Stimulated activated CD4-positive, alpha-beta T cell treated with anti-CD3 and anti-CD28 coated beads, Interleukin-12 subunit alpha, Interleukin-12 subunit beta, amount 100 ng/mL, for 24 hours (primary cell): ENCODE measurements at places on chromosomes 2 and 18.

DNA sequence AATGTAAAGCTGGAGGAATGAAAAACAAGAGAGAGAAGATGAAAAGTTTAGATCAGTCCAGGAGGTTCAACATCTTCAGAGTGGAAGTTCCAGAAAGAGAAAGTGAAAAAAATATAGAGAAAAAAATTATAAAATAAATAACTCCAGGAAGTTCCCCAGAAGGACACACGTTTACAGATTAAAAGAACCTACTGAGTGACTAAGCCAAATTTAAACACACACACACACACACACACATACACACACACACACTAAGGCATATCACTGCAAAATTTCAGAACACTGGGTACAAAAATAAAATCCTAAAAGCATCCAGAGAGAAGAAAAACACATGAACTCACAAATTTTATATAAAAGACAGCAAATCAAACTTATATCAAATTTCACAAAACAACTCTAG, 85.9 kb upstream of the PMAIP1 start:
- no peak for DNase-seq

DNA sequence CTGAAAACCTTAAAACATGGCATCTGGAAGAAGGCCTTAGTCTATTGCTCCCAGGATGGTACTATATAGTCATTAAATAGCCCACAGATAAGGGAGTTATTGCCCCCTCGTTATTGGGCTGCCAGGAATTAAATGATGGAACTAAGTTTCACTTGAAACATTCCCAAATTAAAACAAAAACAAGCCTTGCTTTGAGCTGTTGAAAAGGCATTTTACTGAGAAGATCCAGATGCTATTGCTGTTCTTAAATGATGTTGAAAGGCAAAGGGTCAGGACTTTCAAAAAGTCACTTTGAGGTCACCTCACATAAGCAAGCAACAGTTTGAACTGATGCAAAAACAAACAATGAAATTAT, 2.0 kb upstream of the AMMECR1L start:
- no peak for DNase-seq

DNA sequence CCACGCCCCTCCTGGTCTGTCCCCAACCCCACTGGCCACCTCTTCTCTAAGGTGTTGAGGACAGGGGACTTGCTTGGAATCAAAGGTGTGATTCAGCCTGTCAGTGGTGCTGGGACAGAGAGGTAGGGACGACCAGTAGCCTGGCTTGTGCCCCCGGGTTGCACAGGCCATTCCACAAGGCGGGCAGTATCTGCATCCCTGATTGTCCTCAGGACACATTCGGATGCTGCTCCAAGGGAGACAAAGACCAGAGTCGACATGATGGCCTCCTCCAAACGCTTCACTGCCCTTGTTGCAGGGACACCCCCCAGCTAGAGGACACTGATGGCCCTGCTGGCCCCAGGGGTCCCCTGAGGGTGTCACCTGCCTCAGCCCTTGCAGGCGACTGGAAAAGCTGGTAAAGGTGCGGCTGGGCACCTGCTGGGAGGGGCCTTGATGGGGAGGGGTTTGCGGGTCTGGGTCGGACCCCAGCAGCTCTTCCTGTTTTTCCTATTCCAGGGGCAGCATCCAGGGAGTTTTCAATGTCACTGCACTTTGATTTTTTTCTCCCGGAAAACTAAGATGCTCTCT, 98.0 kb downstream of the PTGR3 start:
- DNase-seq, result no peak

DNA sequence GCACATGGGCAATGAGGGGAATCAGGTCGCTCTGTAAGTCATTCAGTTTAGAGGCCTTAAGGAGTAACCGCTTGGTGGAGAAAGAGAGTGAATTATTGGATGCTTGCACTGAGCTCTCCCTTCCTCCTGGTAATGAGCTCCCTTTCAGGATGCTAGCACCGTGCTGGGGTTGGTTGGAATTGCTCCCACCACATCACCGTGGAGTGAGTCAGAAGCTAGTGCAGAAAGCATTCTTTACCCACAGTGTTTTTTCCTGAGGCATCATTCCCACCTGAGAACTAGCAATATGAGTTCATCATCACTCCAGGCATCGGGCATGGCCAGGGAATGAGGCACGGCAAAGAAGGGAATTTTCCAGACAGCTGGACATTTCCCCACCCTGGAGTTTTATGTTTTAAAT, 57.6 kb downstream of the ITGB6 start:
- DNase-seq, result no peak

GRCh38 chr2:169609264-169609663, 25.1 kb downstream of the PPIG start:
- no peak for DNase-seq

GRCh38 chr2:90069290-90069894, 1377.9 kb downstream of the RPIA start:
- DNase-seq, result no peak

DNA sequence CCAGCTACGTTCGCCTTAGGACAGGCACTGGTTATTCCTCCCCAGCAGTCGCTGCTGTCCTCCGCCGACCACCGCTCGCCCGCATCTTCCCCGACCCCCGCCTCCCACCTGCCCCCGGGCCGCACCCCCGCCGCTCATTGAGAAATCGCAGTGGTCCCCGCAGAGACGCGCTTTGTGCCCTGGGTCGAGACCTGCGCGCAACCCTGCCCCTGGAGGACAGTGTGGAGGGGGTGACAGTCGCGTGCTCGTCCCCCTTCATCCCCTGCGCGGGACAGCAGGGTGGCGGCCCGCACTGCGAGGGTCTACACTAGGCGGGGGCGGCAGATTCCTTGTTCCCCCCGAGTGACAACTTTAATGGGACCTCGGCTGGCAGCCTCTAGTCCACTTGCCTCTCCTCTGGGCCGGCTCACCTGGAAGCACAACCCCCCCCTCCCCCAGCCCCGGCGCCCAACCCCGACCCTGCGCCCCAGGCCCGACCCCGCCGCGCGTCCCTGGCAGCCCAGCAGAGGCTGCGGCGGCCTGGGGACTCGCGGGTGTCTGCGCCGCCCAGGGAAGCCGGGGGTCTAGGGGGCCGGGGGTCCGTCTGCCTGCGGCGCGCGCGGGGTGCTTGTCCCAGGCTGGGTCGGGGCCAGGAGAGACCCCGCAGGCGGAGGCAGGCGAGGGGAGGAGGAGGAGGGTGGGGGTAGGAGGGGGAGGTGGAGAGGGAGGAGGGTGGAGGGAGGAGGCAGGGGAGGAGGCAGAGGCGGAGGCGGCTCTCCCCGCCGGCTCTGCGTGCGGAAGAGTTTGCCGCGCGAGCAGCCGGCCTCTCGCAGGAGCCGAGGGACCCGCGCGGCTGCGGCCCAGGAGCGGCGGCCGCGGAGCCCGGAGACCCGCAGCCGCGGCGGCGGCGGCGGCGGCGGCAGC, at the start of gene NPAS2:
TSS of gene NPAS2 (plus strand) at position 770 of the 903 bp plus-strand sequence. CDS start 84,616 bp downstream, outside the sequence.
- peak; percentile 10 for DNase-seq

DNA sequence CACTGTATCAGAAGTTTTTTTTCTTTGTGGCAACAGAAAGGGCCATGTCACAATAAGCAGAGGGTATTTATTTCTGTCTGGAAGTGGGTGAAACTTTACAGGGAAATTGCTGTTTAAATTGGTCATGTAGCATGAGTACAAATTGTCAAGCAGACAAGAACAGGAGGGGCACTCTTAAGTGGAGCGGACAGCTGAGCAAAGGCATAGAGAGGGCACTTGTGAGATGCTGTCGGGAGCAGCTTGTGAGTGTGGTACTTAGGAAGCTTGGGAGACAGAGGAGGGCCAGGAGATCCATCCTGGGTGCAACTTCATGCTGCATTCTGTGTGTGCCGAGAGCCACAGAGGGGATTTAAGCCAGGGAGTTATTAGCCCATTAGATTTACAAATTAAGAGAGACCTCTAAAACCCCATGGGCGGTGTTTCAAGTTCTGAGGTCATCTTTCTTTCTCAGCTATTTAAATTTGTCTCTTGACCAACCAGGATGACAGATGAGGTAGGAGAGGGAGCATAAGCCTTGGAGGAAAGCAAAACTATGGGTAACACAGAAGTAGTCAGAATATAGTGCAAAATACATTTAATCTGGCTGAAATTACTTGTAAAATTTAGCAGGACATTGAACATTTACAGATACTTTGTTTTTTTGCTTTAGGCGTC, 30.4 kb downstream of the INPP4A start:
- DNase-seq, result no peak

- no peak for DNase-seq
Measured at GRCh38 chr18:51643483-51643882, 446.0 kb upstream of the MEX3C start.

GRCh38 chr2:127014224-127014623, 92.7 kb downstream of the BIN1 start:
- DNase-seq, result no peak

- no peak for DNase-seq
Measured at GRCh38 chr18:36905571-36905970, 76.6 kb downstream of the KIAA1328 start.

DNA sequence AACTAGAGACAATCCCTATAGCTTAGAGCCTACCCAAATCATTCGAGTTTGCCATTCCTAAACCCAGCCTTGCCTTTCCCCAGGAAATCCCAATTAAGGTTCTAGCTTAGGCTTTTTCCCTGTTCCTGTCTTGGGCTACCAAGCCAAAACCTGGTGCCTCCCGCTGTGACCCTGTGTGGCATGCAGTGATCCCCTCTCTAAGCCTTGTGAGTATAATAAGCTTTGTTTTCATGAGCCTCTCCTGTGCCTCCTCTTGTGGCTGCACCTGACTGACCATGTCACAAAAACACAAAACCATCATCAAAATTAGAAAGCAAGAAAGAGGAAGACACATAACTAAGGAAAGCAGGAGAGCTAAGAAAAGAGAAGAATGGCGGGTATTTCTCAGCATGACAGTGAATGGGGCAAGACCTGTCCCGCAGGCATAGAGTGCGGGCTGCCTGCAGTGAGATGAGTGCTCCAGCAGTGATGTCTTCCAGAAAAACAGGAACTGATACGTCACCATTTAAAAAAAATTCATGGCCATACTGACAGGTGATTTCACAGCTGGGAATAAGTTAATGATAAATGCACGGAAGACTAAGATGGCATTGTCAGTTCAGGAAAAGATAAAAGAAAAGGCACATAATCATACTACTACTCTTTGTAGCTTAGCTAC, 9.2 kb upstream of the PAIP2B start:
- no peak for DNase-seq

DNA sequence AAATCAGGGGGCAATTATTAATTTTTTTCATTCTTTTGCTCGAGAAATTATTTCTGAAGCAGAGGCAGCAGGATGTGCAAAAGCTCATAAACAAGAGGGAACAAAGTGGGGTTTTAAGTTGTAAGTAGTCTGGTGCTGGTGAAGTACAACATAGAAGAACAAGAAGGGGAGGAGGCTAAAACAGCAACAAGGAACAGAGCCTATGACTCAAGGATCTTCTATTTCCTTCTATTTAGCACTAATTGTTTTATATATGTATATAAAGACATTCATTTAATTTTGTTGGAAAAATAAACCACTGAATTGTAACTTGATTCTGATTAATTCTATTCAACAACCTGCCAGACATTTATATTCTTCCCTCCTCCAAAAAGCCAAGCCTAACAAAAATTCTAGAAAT, 35.0 kb downstream of the YES1 start:
- DNase-seq, result no peak

- no peak for DNase-seq
Measured at GRCh38 chr2:72674982-72675915, 150.6 kb downstream of the EXOC6B start.

DNA sequence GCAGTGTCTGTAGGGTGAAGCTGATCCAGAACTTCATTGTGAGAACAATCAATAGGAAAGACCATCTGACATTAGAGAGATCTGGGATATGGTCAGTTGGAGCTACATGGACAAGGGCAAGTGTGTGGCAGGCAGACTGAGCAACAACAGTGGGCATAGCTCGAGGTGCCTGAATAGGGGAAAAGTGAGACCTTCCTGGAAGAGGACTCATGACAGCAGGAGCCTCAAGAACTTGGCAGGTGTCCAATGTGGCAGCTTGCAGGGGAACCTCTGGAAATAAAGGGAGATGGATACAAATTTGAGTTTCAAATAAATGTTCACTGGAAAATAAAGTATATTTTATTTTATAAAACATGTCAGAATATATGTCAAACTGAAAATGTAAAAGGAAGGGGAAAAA, 117.9 kb downstream of the TANC1 start:
- no peak for DNase-seq

- no peak for DNase-seq
Measured at GRCh38 chr2:200467806-200468681, 41.8 kb downstream of the KCTD18 start.

DNA sequence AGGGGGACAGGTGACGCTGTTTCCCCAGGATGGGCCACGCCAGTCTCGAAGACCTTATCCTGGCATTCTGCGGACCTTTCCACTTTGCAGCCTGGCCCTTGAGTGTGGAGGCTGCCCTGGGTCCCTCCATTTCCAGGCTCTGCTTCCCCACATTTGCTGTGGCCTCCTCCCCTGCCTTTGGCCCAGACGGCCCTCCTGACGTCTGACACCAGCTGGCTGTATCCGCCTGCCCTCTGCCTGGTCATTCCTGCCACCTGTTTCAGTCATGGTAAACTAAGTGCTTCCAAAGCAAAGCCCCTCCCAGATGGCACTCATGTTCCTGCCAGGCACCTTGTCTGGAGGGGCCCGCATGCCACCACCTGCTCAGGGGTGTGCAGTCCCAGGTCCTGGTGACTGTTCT, 95.1 kb downstream of the ASB1 start:
- DNase-seq, result no peak

GRCh38 chr2:62705859-62706720, 577 bp downstream of the EHBP1 start:
- DNase-seq, result peak; percentile 7

- no peak for DNase-seq
Measured at GRCh38 chr2:189002079-189002478, 27.9 kb downstream of the COL3A1 start.

- DNase-seq, result no peak
Measured at GRCh38 chr2:71702971-71703898, 249.9 kb downstream of the DYSF start.

- no peak for DNase-seq
Measured at GRCh38 chr2:239114119-239114581, 266.3 kb downstream of the TWIST2 start.

DNA sequence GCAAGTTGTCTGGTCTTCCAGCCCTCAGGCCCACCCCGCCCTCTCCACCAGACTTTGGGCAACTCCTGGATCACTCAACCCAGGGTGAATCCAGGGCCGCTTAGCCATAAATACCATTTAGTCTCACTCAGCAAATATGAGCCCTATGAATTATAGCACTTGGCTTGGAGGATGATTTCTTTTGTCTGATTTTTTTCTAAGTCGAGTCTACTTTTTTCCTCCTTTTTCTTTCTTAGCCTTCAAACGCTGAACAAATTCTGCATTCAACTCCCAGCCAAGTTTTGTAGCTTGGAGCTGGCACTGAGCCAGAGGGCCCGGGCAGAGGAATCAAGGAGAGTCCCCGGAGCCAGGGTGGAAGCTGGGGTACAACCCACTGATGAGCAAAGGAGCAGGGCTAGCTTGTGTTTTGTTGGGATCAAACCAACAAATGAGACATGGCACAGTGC, 48.7 kb downstream of the SERTAD2 start:
- DNase-seq, result no peak
